IMR-90 (cell line): ENCODE measurements at places on chromosomes 2 and 18. TPM values are rescaled to one million over a fixed set of nuclear protein-coding genes. Genes with fewer than 3 reads are reported as not detected.

The ANKRD53 gene
- total RNA-seq, result 0.54 and 0.56 TPM in 2 replicates

The MSTN gene
- under 0.01 TPM in 1 of 2 replicates, not detected in the other for total RNA-seq

The CHRNA1 gene
- 0.56 and 0.90 TPM in 2 replicates for total RNA-seq

The TAF1B gene
- total RNA-seq, result 19.9 and 26.9 TPM in 2 replicates

The CABYR gene
- total RNA-seq, result 3.6 and 4.1 TPM in 2 replicates

The SCYGR3 gene
- not detected in 2 replicates for total RNA-seq

The APLF gene
- total RNA-seq, result 2.3 and 3.3 TPM in 2 replicates

The ARHGAP28 gene
- total RNA-seq, result 2.8 and 3.8 TPM in 2 replicates

The IL1R1 gene
- total RNA-seq, result 6.5 and 8.1 TPM in 2 replicates

DNA sequence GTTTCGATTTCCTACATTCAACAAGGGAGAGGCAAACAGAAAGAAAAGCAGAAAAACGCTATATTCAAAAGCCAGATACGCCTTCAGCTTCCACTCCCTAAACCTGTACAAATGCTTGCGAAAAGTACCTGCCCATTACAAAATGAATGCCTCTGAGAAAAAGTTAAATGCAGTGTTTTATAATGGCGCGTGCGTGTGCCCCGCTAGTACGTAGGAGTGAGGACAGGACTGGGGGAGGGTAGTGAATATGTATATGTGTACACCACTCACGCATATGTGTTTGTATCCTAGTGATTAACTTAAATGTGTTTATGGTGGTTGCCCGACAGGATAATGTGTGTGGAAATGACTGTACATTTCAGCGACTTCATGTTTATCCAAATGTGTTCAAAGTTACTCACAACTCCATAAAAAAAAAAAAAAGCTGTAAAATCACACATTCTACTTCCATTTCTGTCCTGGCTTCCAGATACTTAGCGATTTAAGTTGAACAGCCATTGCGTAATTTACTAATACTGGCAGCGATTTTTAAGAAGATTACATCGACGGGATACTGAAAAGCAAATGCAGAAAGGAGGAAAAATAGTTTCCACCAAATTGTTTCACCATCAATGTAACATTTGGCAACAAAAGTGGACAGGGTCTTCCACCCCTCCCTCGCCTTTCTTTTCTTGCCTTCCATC is 1.3 kb downstream of the NEUROD1 start:
- no peaks in the 10 kb centered on the region; the same call in 1 of the 2 replicates for H3K4me1 ChIP-seq
- peaks cover 54% of the 10 kb centered on the region for H3K27me3 ChIP-seq
- no peaks in the 10 kb centered on the region for H3K36me3 ChIP-seq
- no peak for DNase-seq

DNA sequence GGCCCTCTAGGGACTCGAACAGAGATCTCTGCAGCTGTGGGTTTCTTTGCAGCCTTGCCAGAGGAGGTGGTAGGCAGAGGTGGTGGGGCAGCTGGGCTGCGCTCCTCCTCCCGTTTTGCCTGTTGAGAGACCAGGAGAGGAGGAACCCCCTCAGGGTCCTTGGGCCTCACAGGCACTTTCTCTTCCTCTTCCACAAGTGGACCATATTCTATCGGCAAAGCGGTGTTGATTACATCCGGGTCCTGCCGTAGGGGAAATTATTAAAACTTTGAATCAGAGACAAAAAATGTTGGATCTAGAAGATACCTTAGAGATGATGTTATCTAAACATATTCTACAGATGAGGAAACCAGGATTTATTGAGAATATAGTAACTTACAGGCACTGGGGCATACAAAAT is 78.5 kb downstream of the CLIP4 start:
- H3K27ac ChIP-seq, result no peak overlapping the region
- H3K36me3 ChIP-seq, result no peaks in the 10 kb centered on the region; the same call in 1 of the 2 replicates
- no peak for DNase-seq
- H3K4me3 ChIP-seq, result no peak overlapping the region
- H3K27me3 ChIP-seq, result no peaks in the 10 kb centered on the region

- peaks cover 28% of the 10 kb centered on the region for H3K4me1 ChIP-seq
- peaks cover 6% of the 10 kb centered on the region for H3K36me3 ChIP-seq
- peak overlapping the region; percentile 46; the same call in 1 of the 2 replicates for H3K27ac ChIP-seq
- DNase-seq, result peak; percentile 86
- H3K27me3 ChIP-seq, result no peaks in the 10 kb centered on the region
- H3K4me3 ChIP-seq, result no peak overlapping the region
Measured at GRCh38 chr2:74383254-74383653, 3.1 kb upstream of the DCTN1 start.

DNA sequence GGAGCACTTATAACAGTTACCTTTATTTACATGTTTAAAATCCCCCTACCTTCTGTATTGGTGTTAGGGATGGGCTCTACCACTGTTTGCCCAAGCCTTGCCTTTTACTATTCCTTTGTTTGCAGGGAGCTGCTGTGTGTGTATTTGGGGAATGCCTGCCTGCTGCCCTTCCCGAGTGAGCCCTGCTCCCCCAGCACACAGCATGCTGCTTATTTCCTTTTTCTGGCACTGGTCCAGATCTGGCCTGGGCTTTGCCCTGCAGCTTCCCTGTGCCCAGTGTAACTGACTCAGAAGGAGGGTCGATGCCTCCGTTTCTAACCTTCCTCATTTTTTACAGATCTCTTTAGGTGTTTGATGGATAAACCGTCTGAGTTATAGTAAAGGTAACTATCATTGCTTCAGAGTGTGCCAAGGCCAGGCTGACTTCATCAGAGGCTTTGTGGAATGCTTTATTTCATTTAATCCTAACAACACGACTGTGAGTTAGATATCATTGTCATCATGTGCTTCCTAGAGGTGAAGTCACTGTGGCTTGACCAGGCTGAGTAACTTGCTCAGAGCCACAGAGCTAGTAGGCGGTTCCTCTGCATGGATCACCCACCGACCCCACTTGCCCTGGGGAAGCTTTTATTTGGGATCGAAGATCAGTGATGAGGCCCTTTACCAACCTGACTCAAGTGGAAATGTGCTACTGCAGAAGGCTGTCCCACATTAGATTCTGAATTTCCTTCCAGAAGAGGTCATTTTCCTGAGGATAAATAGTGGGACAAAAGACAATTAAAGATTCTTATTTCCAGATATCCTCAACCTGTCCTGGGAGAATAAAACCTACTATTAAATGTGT is 238.8 kb downstream of the ZNF407 start:
- no peaks in the 10 kb centered on the region for H3K27me3 ChIP-seq
- H3K27ac ChIP-seq, result no peak overlapping the region
- H3K4me3 ChIP-seq, result no peak overlapping the region
- no peaks in the 10 kb centered on the region; the same call in none of the 2 replicates for H3K36me3 ChIP-seq

- H3K4me3 ChIP-seq, result no peak overlapping the region
- DNase-seq, result no peak
- no peak overlapping the region for H3K27ac ChIP-seq
Measured at GRCh38 chr2:30736461-30737325, 70.6 kb downstream of the CAPN13 start.

- no peaks in the 10 kb centered on the region for H3K36me3 ChIP-seq
- no peak overlapping the region for H3K4me3 ChIP-seq
- H3K27ac ChIP-seq, result no peak overlapping the region
- H3K27me3 ChIP-seq, result no peaks in the 10 kb centered on the region
Measured at GRCh38 chr2:168469281-168469988, 13.4 kb downstream of the CERS6 start.

DNA sequence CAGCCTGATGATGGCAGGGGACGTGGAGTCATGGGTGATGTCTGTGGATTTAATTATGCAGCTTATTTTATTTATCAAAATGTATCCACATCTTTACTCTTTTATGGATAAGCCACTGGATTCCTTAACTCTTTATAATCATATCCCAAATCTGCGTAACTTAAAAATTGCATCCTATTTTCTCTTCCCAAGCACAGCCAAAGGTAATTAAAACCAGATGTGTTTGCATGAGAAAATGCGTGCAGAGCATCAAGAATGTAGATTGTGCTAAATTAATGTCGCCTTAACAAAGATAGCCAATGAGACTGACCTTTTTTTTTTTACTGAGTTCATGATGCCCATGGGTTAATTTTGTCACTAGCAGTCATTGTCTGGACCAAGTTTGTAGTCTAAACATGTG is 10.0 kb downstream of the SH3RF3 start:
- no peaks in the 10 kb centered on the region for H3K27me3 ChIP-seq
- no peak overlapping the region for H3K27ac ChIP-seq
- DNase-seq, result no peak
- H3K4me1 ChIP-seq, result peaks cover 18% of the 10 kb centered on the region
- no peaks in the 10 kb centered on the region for H3K36me3 ChIP-seq

- peak; percentile 31 for DNase-seq
- H3K27ac ChIP-seq, result no peak overlapping the region
- H3K4me3 ChIP-seq, result no peak overlapping the region
Measured at GRCh38 chr2:30127016-30127893, 19.6 kb upstream of the YPEL5 start.

GRCh38 chr2:216372761-216373291 is 543 bp upstream of the MARCHF4 start:
- peak overlapping the region; percentile 59; the same call in 1 of the 2 replicates for H3K4me3 ChIP-seq
- no peaks in the 10 kb centered on the region for H3K36me3 ChIP-seq
- peak; percentile 93 for DNase-seq
- peaks cover 5% of the 10 kb centered on the region; the same call in 1 of the 2 replicates for H3K4me1 ChIP-seq

- no peak overlapping the region for H3K27ac ChIP-seq
- no peak for DNase-seq
- no peaks in the 10 kb centered on the region for H3K36me3 ChIP-seq
- no peaks in the 10 kb centered on the region for H3K27me3 ChIP-seq
- H3K4me3 ChIP-seq, result no peak overlapping the region
Measured at GRCh38 chr2:24924266-24924665, 4.2 kb upstream of the ADCY3 start.

DNA sequence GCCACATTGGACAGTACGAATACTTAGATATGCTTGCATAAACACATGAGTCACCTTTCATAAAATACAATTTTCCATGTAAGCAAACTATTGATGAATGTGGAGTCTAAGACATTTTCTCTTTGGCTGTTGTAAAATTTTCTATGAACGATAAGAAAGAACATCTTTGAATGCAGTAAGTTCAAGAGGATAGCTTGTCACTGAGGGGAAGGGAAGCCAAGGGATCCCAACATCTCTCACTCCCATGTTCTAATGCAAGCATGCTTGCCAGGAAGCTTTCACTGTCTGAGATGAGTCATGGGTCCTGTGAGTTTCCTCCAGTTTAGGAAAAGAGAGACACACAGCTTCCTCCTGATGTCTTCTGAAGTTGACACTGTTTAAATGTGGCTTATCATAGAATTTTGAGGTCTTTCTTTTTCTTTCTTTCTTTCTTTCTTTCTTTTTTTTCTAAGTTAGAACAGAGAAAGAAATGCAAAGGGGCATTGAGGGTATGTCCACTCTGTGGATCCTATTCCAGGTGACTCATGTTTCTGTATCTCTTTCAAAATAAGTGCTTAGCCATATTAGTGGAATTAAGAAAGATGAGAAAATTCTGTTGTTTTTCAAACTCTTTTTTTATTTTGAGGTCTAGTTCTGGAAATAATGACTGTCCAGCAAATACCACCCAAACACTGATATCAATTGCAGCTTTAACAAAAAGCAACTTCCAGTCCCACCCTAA is 146.6 kb downstream of the RDH14 start:
- DNase-seq, result peak; percentile 89
- no peak overlapping the region for H3K4me3 ChIP-seq
- no peaks in the 10 kb centered on the region for H3K36me3 ChIP-seq
- H3K27ac ChIP-seq, result peak overlapping the region; percentile 66; the same call in 1 of the 2 replicates
- no peaks in the 10 kb centered on the region for H3K27me3 ChIP-seq
- H3K4me1 ChIP-seq, result peaks cover 6% of the 10 kb centered on the region

DNA sequence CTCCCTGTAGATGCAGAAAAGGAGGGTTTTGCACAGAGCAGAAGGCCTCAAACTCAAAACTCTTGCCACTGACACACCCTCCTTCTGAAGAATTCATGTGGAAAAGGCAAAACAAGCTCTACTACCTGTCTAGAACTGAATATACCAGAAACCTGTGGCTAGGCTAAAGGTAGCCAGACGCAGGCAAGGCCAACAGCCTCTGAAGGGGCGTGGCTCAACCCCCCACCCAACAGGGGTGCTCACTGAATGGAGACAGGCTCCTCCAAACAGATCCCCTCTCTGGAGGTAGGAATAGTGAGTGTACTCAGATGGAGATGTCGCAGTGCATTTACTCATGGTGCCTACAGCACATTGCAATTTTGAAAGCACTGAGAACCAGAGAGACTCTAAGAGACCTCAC is 3.0 kb upstream of the STK17B start:
- H3K4me3 ChIP-seq, result no peak overlapping the region
- no peak overlapping the region for H3K27ac ChIP-seq
- no peak for DNase-seq
- H3K27me3 ChIP-seq, result no peaks in the 10 kb centered on the region
- H3K36me3 ChIP-seq, result no peaks in the 10 kb centered on the region

GRCh38 chr2:108591163-108591562 is 56.9 kb downstream of the LIMS1 start:
- no peak overlapping the region for H3K4me3 ChIP-seq
- peaks cover 26% of the 10 kb centered on the region for H3K4me1 ChIP-seq
- no peaks in the 10 kb centered on the region for H3K27me3 ChIP-seq
- no peak overlapping the region for H3K27ac ChIP-seq
- H3K36me3 ChIP-seq, result no peaks in the 10 kb centered on the region
